ENCODE measurements at places on chromosomes 5 and 9.

GRCh38 chr5:99076723-99077640, 148.2 kb upstream of the CHD1 start:
- no peak for DNase-seq

GRCh38 chr5:149374303-149374702, 4.8 kb downstream of the IL17B start:
- no peak for DNase-seq

DNA sequence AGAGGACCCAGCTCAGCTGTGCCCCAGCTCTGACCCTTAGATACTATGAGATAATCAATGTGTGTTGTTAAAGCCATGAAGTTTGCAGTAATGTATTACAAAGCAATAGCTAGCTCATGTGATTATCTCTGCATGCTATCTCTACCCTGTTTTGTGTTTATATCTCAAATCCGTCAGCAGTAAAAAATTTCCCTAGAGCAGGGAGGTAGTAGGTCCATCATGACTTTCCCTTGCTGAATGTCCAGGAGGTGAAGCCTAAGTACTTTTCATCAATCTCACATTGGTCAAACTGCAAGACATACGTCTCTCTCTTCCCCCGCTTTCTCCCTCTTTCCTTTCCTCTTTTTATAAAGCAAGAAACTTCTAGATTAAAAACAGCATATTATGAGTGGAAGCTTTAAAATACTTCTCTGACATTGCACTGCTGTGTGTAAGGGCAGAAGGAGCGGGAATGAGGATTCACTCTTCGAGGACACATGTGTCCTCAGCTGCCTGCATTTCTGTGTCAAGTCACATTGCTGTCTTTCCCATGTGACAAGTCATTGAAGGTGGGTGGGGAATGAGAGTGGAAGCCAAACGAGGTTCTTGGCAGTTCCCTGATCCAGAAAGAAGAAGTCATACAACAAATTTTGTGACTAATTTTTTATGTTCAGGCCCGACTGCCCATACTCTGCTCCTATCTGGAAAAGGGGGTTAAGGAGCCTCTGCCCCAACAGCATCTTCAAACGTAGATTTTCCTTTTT, 93.1 kb upstream of the RETREG1 start:
- no peak for DNase-seq

DNA sequence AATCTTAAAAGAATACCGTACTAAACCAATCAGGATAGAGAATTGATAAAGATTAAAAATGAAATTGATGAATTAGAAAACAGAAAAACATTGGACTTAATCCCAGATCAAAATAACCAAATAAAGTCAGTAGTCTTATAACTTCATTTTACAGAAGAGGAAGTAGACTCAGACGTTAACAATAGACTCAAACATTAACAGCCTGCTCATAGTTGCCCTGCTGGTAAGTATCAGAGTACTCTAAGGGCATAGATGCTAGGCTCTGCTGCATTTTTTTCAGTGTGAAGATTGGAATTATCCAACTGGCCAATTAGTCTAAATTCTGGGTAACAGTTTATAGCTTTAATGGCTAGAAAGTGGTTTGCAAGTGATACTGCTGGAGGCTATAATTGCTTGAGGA, 42.9 kb downstream of the ADGRV1 start:
- no peak for DNase-seq

DNA sequence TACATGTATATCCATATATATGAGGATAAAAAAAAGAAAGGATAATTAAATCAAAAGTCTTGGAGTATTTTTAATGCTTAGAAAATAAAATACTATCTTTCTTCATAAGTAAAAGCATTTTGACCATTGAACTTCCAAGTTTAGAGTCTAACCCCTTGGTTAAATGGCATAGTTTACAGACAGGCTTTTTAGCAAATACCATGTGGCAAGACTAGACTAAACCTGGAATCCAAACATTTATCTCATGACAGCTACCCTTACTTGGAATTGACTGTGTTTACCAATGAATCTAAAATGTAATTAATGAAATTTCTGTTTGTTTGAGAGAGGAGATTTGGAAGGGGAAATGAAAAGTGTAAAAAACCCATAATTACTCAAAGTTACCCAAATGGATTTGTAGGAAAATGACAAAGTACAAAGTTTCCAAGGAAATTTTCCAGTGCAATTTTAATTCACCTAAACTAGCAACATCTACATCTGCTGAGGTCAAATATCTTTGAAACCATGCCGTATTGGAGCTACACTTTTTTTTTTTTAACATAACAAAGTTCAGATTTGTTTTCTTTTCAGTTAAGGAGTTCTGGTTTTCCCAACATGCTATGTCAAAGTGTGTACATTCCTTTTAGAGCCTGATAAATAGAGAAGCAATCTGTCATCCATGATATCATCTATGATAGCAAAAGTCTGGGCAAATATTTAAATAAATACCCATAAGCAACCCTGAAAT, 272.1 kb upstream of the DAB2 start:
- no peak for DNase-seq

DNA sequence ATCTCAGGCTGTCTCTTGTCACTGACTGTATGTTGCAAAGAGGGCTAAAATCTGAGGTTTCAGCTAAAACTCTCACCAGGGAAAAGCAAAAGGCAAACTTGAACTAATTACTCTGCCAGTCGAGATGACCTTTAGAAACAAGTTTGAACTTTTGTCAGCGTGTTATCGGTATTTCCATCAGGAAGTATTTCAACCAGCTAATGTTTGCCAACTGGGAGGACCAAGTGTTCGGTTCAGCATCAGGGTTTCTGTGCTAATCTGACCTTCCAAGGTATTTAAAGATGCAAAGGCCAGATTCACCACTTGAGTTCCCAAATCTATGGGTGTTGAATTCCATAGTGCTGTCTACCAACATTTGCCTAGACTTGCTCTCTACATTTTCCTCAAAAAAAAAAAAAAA, 230.5 kb downstream of the SLIT3 start:
- no peak for DNase-seq

GRCh38 chr9:12538842-12539579, 154.2 kb upstream of the TYRP1 start:
- no peak for DNase-seq

DNA sequence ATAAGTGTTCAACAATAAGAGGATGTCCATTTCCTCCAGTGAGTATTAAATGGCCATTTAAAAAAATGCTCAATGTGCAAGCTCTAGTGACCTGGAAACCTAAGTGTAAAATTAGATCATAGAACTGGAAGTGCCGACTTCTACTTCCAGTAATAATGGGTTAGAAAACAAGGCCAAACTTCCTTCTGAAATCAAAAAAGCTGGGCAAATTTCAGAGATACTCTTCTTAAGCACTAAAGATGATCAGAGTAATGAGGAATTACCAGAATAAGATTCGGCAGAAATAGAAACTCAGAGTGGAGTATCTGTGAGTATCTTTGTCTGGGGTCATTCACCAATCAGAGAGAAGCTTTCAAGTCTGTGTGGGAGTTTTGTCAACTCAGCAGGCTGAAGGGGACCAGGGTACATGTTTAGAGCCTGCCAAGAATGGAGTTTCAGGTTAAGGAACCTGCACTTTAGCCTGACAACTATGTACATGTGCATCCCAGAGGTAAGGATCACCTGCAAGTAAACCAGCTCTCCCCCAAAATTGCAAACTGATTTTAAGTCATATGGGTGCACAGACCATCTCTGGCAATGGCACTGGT, 17.1 kb downstream of the FCN2 start:
- DNase-seq = no peak

GRCh38 chr9:74122216-74122615, 374.9 kb upstream of the RORB start:
- DNase-seq = no peak

GRCh38 chr5:34832568-34832967, 6.4 kb upstream of the TTC23L start:
- DNase-seq = no peak

DNA sequence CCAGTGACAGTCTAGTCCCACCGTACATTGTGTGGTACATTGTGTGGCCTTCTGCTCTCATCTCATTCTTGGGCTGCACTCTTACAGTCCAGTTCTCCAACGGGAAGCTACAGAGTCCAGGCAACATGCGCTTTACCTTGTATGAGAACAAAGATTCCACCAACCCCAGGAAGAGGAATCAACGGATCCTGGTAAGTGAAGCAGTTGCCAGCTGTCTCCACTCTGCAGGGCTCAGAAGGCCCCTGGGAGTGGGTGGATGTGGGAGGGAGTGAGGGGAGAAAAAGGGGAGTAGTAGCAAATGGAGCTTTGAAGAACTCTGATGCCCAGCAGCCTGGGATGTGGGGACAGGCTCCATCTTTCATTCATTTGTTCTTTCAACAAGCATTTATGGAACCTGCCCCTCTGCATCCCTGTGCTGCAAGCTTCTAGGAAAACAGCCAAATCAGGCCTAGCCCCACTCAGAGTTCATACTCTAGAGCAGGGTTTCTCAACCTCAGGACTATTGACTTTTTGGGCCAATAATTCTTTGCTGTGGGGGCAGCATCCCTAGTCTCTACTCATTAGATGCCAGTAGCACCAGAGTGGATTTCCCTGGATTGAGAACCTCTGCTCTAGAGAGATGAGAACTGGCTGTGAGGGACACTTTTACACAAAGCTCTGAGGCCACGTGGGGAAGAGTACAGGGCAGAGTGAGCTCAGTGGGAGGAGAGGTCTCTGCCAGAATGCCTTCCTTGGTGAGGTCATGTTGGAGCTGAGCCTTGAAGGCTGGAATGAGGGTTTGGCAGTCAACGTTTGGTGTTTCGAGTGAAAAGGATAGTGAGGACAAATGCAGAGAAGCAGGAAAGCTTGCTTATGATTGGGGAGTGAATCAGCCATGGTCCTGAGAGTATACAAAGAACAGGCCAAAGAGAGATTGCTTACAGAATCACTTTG, 1.1 kb downstream of the POLR1E start:
- DNase-seq = no peak

GRCh38 chr9:107242073-107243030, 40.7 kb upstream of the RAD23B start:
- DNase-seq = no peak

Measured in stimulated activated CD8-positive, alpha-beta memory T cell treated with anti-CD3 and anti-CD28 coated beads, Interleukin-4, amount 100 ng/mL, for 1 hour (primary cell).